ENCODE measurements at places on chromosomes 7 and 10.

DNA sequence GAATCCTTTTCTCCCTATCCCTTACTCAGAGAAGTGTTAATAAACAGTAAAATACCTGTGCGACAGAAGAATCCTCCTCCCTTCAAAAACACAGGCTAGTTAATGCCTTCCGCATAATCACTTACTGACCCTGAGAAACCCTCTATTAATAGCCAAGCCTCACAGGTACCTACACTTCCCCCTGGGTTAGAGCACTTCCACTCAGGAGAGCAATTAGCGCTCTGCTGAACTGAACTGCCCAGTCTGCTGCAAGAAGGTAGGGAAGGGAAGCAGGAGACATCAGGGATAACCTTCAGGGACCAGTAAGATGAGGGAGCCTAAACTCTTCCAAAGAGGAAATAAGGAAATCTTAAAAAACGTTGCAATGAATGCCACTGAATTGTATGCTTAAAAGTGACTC lies 39.6 kb downstream of the KIAA1549 start:
- DNase-seq, result no peak

DNA sequence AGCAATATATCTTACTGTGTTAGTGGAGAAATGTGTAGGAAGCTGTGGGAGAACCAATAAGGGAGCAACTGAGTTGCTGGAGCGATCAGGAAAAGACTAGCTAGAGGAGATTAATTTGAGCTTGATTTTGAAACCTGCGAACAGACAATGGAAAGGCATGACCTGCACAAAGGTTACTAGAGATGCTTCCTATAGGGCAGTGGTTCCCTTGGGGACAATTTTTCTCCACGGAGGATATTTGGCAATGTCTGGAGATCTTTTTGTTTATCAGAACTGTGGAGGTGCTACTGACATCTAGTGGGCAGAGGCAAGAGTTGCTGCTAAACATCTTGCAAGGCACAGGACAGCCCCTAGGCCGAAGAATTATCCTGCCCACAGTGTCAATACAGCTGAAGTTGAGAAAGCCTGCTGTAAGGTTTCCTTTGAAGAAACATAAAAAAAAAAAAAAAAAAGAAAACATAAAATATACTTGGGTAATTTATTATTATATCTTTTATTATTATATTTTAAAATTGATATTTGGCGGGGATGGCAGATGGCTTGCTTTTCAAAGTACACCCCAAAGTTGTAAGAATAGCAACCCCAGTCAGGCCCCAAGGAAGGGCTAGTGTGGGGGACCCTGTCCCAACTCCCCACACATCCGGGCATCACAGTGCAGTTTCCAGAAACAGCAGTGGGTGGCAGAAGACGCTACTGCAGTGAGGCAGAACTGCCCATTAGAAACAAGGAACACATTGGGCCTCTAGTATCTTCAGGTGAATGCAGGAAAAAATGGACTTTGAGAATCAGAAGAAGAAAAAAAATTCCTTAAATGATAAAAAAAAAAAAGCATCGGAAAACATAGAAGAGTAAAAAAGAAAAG lies 481.6 kb downstream of the SH2D4B start:
- peak; percentile 43 for DNase-seq

DNA sequence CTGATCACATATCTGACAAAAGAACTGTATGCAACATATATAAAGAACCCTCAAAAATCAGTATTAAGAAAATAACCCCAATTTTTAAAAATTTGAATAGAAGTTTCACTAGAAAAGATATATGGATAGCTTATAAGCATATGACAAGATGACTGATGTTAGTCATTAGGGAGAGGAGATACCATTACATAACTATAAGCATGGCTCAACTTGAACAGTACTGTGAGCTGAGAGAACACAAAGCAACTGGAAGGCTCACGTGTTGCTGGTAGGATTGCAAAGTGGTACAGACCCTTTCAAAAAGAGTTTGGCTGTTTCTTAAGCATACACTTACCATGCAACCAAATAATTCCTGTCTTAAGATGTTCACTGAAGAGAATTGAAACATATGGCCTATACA lies 14.7 kb downstream of the CCDC71L start:
- no peak for DNase-seq

DNA sequence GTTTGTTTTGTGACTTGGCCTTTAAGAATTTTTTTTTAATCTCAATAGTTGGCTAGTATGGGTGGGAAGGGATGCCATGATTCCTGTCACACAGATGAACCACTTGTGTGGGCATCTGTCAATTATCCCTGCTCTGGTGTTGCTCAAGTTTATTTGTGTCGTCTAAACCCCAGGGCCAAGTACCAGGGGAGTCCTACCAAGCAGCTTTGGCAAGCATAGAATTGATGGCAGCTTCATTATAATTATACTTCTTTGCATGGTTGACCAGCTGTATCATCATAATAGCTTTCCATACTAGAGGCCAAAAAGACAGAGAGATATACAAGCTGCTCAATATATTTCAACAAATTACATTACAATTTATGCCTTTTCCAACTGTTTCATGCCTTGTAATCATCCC lies 30.4 kb downstream of the SUGCT start:
- no peak for DNase-seq

DNA sequence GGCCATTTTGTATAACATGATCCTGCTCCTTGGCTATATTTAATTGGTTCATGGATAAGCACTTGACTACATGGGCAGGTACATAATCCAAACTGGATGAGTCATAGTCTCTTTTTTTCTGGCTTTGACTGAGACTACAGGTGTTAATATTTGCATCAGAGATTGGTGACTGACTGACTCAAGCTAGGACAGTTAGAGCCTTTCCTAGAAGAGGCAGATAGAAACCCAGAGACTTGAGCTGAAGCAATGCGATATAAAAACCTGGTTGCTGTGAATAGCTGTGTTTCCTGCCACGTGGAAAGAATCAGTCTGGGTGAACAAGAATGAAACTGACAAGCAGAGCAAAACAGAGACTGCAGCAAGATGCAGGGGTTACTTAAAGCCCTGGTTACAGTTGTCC lies 81.0 kb downstream of the SAMD9 start:
- no peak for DNase-seq

GRCh38 chr7:1743481-1744230 lies 73.6 kb downstream of the ELFN1 start:
- DNase-seq, result no peak

DNA sequence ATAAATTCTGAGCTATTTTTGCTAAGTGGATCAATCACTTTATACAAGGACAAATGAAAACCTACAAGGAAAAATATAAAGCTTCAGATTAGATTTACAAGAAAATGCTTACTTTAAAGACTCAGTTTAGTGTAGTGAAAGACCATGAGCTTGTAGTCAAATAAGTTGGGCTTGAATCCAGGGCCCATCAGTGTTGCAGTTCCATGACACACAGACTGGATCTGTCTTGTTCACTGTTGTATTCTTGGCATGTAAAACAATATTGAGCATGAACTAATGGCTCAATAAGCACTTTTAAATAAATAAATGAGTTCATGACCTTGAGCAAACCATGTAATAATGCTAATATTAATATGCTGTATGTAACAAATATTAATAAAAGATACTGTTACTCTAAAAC lies 164.6 kb upstream of the KCND2 start:
- DNase-seq, result no peak

DNA sequence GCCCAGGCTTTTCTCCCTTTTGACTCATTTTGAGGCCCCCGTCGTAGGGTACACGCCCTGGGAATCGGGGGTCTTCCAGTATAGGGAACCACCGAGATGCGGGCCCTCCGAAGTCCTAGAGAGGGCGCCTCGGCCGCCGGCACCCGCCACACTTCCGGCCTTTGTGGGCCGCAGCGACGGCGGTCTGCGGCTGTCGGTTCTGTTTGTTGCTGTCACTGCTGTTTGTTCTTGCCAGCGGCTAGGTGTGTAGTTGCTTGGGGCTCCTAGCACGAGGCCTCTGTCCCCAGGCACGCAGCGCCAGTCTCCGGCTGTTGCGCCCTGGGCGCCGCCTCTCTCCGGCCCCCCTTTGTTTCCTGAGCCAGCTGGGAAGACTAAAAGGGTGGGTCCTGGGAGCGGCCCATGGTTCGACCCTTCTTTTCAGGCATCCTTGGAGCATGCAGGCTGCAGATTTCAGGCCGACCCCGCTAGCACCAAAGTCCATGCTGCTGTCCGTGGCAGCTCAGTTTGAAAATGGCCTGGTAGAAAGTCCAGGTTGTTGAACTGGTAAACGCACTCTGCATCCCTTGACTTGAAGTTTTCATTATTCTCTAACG lies 17.8 kb upstream of the ZKSCAN1 start:
- peak; percentile 36 for DNase-seq

DNA sequence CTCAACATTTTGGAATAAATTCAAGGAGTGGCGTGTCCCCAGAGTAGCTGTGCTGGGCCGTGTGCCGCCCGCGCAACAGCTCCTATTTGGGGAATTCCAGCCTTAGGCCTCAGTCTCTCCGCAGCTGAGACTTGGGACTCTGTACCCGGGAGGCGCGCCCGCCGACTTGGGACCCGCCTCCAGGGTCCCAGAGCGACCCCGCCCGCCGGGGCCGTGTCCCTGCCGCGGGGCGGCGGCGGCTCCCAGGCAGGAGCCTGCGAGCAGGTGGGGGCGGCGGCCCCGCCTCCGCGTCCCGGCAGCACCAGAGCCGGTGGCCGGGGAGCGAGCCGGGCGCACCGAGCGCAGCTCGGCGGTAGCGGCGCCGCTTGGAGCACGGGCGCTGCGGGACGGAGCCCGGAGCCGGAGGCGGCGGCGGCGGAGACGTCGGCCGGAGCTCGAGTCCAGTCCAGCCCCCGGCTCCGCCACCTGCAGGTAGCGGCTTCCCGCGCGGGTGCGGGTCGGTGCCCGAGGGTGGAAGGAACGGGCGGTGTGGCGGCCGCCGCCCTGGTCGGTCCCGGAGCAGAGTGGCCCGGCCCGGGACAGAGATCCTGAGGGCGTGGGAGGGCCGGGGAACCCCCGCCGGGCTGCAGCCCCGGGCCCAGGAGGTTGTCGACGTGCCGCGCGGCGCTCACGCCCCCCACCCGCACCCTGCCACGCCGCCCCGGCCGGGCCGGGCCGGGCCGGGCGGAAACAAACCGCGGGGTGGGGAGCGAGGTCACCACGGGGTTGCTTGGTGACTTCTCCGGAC lies at the start of gene WIPF3:
WIPF3 (plus strand) TSS at position 301 of the 787 bp plus-strand sequence. CDS start 28,217 bp downstream, outside the sequence.
- peak; percentile 14 for DNase-seq

- no peak for DNase-seq
These were observed 43.1 kb upstream of the FOXK1 start for GRCh38 chr7:4638781-4639575.

- DNase-seq, result no peak
These were observed 138.1 kb upstream of the BTBD16 start for GRCh38 chr10:122132882-122133565.

- DNase-seq, result no peak
These were observed 624.7 kb upstream of the IGFBP3 start for GRCh38 chr7:46545790-46546189.

GRCh38 chr10:86956195-86956847 lies 1.1 kb downstream of the MMRN2 start:
- no peak for DNase-seq

- DNase-seq, result peak; percentile 46
These were observed 21.0 kb upstream of the EPC1 start for GRCh38 chr10:32367793-32368453.

DNA sequence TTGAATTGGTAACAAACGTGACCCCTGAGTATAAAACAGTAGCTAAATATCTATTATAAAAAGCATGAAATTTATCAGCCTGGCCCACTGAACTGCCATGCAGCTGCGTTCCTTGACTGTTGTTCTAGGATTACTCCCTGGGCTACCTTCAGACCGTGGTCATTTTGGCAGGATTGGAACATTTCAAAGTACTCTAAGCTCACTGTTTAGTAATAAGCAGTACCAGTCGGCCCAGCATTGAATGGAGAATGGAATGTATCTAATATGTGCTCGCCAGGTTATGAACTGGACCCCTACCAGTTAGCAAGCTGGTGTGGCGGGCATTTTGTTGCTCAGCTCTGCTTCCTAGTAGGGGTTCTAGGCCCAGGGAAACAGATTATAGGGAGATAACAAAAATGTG lies 112.2 kb downstream of the SEMA3C start:
- DNase-seq, result no peak

DNA sequence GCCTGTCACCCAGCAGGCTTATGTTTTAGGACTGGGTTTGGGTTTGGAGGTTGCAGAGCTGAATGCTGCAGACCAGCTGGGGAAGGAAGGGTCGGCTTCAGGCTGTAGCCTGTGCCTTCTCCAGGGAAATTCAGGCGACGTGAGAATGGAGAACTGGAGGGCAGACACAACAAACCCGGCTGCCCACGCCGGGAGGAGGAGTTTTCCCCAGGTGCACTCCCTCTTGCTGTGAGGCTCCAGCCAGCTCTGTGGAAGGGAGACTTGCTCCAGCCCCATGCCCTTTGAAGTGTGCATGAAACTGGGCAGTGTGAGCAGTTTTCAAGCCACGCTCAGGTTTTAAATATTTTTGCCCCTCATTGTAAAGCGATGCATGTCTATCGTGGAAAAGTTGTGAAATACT lies 279.1 kb downstream of the CCSER2 start:
- DNase-seq, result no peak

DNA sequence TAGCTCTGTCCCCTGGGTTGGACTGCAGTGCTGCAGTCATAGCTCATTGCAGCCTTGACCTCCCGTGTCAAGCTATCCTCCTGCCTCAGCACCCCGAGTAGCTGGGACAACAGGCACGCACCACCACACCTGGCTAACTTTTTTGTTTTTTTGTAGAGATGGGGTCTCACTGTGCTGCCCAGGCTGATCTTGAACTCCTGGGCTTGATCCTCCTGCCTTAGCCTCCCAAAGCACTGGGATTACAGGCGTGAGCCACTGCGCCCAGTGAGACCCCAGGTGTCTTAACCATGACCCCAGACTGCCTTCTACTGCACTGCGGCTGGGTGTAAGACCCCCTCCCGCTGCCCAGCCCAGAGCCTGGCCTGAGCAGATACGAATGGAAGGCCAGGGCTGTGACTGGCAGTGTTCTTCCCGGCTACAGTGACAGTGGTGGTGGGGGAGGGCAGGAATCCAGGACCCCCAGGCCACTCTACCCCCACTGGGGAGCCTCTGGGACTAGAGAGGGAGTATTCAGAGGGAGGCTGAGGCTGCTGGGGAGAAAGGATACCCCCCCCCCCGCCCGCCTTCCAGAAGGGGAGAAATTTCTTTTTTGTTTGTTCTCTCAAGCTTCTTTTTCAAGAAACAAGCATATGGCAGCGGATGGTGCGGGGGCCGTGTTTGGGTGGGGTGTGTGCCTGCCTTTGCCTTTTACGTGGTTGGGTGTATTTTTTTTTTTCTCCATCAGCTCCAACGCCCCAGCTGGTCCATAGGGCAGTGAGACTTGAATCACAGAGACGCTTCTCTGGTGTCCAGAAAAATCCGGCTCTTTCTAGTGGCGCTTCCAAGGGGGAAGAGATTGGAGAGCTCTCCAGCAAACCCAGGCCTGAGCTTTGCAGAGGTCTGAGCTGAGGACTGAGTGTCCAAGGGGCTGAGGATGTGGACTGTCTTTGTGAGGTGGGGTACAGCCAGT lies 36.6 kb downstream of the GTF2IRD1 start:
- no peak for DNase-seq
